Activated CD4-positive, alpha-beta T cell treated with anti-CD3 and anti-CD28 coated beads, Interleukin-2, amount 10 ng/mL, durations not matched to agents 24 days and 14 days (primary cell): ENCODE measurements at places on chromosomes 5 and 9. TPM values are rescaled to one million over a fixed set of nuclear protein-coding genes. Genes with fewer than 3 reads are reported as not detected.
A peak's percentile ranks its signal among the peaks of the same experiment; 100 is the strongest.

KCNN2 gene
- not detected in 2 replicates for total RNA-seq

- DNase-seq = no peak
Observed at GRCh38 chr5:171893290-171893886, 107.8 kb downstream of the SMIM23 start.

- DNase-seq = no peak
Observed at GRCh38 chr9:38229104-38229500, 160.1 kb upstream of the SHB start.

GRCh38 chr5:922436-923280 lies 30.0 kb downstream of the TRIP13 start:
- DNase-seq = no peak

DNA sequence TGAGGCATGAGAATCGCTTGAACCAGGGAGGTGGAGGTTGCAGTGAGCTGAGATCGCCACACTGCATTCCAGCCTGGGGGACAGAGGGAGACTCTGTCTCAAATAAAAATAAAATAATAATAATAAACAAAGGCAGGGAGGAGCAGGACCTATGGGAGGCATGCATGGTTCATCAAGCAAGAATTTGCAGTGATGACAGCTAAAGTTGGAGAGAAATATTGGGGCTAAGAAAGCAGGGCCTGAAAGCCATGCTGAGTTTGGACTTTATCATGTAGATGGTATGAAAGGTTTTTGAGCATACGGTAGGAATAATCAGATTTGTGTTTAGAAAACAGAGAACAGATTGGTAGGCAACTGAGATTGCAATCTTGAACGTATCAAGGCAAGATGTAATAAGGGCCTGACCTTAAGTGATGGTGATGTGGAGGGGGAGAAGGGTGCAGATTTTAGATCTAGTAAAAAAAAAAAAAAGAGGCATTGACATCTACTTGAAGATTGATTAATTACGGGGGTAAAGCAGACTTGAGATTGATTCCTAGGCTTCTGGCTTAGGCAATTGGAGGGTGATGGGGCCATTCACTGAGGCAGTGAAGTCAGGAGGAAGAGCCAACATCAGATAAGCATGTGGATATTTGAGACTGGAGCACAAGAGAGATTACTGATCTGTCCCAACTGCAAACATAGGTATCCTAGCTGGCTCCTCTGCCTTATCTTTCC lies 50.7 kb downstream of the CFAP95 start:
- no peak for DNase-seq

CARTPT gene
- total RNA-seq = not detected in 2 replicates

GRCh38 chr9:124299515-124300090 lies 41.9 kb downstream of the NEK6 start:
- no peak for DNase-seq

DNA sequence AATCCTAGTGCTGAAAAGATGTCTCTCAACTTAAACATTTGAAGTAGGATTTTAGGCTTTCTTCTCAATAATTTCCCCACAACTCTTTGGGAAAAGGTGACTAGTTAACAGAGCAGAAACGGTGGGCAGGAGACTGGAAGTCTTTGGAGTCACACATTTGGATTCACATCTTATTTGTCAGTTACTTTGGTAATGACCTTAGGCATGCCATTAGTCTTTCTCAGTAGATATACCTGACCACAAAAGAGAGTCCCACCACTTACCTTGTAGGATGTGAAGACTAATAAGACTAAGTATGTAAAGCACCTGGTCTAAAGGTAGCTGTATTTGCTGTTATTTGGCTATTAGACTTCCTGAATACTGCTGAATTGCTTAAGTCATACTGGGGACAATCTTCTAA lies 35.4 kb downstream of the DAP start:
- no peak for DNase-seq

STPG3 gene
- total RNA-seq = 0.54 and 0.99 TPM in 2 replicates

DNA sequence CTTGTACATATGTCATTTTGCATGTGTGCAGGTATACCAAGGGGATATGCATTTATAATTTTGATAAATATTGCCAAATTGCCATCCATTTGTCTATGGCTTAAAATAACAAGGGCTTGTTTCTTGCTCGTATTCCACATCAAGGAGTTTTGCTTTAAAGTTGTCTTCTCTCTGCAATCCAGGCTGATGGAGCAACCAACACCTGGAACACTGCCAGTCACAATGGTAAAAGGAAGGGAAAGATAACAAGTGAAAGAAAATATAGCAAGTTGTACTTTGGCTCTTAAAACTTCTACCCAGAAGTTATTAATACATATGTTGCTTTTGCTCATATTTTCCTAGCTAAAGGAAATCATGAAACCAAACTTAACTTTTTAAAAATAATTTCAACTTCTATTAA lies 156.9 kb downstream of the UNC13B start:
- no peak for DNase-seq

GRCh38 chr9:112037281-112038016 lies 137.6 kb downstream of the SUSD1 start:
- DNase-seq = peak; percentile 92

BTNL9 gene
- 0.23 TPM in 1 of 2 replicates, not detected in the other for total RNA-seq

SPINK6 gene
- total RNA-seq = not detected in 2 replicates

SLCO6A1 gene
- not detected in 2 replicates for total RNA-seq

DNA sequence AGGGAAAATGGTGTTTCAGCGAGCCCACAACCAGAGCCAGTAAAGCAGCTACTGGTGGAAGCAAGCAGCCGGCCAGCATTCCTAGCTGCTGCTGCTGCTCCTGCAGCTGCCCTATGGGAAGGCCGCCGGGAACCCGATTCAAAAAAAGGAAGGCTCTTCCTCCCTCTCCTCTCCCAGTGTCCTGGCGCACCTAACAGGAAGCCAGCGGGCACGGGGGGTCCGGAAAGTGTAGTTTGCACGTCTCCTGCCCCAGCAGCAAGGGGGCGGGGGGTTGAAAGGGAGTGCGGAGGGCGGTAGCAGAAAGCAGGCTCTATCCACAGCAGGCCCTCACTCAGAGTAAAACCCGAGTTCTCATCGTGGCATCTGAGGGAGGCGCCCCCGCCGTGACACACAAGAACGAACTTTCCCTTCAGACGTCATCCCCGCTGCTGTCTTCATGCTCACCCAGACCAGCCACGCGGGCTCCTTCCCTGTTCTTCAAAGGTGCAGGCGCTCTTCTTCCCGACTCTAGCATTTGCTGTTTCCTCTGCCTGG lies 16.5 kb downstream of the GRXCR2 start:
- no peak for DNase-seq

DNA sequence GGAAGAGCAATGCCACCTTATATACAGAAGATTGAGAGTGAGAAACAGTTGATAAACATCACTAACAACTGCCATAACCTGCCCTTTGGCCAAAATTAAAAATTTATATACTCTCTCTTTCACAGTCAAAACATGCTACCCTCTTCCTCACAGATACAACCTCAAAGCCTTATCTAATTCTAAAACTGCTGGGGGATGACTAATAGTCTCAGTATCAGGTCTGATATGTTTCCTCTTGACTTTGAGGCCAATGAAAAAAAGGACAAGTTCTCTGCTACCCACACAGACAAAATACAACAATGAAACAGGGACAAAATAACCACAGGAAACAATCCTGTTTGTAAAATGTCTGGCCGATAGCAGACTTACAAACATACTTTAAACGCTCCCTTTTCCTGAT lies 485.6 kb upstream of the NUDT12 start:
- DNase-seq = no peak
